NCI-H526 treated with DMSO at 0.1 percent for 48 hours (cell line): ENCODE measurements at places on chromosomes 13 and 19.
A peak's percentile ranks its signal among the peaks of the same experiment; 100 is the strongest.

- no peak for DNase-seq
Measured at GRCh38 chr13:51945149-51945548, 66.1 kb downstream of the ATP7B start.

GRCh38 chr13:105565136-105565727, 970.2 kb downstream of the EFNB2 start:
- DNase-seq: no peak

- peak; percentile 61 for DNase-seq
Measured at GRCh38 chr19:49502866-49503581, 6.8 kb downstream of the RPS11 start.

- no peak for DNase-seq
Measured at GRCh38 chr19:23241419-23241818, 8.8 kb downstream of the ZNF724 start.

DNA sequence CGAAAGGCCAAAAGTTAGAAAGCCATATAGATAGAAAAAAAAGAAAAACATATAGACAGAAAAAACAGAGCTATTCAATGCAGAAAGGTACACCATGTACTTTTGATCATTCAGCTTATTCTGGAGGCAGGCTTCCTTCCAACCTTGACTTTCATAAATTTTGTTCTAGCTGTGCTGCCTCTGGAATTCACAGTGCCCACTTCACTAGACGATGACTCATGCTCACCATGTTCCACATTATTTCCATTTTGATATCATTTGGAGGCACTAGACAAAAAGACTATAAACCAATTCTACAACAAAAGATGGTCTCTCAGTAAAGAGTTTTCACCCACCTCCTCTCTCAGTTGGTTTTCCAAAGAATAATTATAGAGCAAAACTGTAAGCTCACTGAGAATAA, 229.0 kb upstream of the IPO5 start:
- no peak for DNase-seq

DNA sequence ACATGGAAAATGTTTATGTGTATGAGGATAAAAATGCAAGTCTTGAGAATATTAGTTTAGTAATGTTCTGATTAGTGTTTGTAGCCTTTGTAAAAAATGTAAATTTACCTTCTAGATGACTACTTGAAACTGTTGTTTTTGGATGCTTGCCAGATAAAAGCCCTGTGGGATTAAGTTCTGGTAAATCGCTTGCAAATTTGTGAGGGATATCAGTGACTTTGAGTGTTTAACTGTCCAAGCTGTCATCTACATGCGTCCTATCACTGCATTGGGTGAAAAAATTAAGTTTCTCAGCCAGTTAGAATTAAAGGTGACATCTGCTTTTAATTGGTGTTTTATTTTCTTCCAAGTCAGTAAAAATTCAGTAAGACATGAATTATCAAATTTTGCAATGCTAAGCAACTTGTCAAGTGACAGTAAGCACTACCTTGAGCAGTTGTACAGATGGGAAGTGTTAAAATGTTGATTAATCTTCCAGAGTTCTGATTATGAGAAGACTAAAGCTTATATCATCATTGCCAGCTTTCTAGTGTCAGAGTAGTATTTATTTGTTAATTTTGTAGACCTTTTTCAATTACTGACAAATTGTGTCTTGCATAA, 88.0 kb downstream of the PCCA start:
- DNase-seq: no peak

DNA sequence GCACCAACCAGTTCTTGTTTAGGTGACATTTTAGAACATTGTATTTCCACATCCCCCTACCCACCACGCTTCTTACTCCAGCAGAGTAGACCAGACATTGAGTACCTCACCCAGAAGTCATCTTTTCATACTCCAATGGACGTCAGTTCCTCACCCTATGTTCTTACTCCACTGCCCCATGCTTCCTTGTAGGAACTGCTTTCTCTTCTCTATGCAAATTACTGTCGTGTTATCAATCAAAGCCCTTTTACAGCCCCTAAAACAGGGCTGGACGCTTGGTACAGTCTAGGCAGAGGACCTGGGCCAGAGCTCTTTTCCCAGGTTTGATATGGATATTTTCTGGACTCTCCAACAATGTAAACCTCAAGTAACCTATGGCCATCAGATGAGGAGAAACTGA, 58.2 kb downstream of the USP12 start:
- no peak for DNase-seq

DNA sequence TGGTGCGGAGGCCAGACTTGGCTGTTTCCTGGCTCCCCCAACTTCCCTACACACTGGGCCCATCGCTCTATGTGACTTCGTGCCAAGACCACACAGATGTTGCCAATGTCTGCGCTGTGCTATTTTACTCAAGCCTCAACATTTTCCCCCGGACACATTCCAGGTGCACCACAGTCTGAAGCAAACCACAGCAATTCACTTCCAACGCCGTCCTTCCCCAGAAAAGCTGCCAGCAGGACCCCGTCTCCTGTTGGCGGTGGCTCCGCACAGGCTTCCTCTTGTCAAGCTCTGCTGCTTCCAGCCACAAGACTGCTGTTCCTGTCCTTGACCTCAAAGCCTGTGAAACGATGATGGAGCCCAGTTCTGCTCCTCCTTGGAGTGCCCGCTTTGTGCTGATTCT, 100.7 kb downstream of the CRYL1 start:
- DNase-seq: no peak

- DNase-seq: peak; percentile 38
Measured at GRCh38 chr13:114110091-114110829, 22.2 kb downstream of the RASA3 start.

- no peak for DNase-seq
Measured at GRCh38 chr13:92842145-92842544, 384.5 kb upstream of the GPC6 start.

DNA sequence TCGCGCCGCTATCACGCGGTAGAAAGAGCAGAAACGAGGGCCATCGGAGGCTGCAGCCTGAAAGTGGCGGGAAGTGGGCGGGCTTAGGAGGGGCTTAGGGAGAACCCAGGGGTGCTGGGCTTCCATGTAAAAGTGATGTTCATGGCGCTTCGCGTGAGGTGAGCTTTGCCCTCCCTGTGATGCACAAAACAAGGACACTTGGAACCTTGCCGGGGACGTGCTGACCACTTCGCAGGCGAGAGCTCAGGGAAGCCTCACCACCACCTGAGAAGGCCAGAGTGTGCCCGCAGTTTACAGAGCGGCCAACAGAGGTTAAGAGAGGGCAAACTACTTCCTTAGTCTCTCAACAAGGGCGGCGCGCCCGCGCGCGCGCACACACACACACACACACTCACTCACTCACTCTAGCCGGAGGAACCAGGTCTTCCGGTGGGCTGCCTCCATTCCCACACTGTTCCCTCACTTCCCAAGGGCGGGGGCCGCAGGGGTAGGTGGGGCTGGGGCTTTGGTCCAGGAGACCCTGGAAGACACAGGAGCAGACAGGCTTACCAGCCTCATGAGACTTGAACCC, 651 bp downstream of the GAPDHS start:
- DNase-seq: no peak

DNA sequence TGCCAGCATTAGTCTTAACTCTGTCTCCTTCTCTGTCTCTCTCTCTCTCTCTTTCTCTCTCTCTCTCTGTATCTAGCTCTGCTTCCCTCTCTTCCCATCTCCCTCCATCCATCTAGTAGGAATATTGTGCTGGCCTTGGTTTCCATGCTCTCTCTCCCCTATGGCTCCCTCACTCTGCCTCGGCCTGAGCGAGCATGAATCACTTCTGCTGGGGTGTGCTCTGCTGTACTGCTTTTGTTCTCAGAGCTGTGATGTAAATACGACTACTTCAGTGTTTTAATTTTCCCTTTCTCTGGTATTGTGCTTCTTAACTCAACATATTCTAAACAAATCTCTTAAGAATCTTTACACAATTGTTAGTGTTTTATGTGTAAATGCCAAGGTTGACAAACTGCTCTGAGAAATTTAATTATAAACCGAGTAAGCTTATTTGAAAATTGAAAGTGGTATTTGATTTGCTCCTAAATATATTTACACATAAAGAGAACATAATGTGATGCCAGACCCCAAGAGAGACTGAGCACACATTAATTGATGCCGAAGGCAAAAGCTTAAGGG, 211.5 kb upstream of the KL start:
- DNase-seq: no peak

GRCh38 chr19:33460221-33460908, 61.2 kb downstream of the PEPD start:
- no peak for DNase-seq

DNA sequence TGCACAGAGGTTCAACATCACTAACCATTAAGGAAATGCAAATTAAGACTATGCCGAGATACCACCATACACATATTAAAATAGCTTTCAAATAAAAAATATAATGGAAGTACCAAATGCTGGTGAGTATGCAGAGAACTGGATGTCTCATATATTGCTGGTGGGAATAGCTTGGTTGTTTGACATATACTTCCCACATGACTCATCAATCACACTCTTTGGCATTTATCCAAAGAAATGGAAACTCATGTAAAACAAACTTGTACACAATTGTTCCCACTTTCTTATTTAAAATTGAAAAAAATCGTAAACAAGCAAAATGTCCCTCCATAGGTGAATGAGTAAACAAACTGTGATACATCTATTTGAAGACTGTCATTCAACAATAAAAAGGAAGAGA, 982.6 kb upstream of the ATXN8OS start:
- no peak for DNase-seq

DNA sequence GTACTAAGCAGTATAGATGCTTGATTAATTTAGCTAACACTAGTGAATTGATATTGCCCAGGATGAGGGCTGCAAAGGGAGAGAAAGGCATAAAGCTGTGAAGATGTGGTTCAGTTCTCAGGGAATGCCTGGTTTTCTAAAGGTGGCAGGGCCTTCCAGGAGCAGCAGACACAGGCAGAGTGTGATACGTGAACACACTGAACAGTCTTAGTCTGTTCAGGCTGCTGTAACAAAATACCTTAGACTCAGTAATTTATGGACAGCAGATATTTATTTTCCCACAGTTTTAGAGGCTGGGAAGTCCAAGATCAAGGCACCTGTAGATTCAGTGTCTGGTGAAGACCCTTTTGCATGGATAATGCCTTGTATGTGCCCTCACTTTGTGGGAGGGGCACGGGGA, 8.7 kb upstream of the SPATA13 start:
- DNase-seq: no peak

- DNase-seq: no peak
Measured at GRCh38 chr19:45512881-45513483, 5.7 kb downstream of the VASP start.

DNA sequence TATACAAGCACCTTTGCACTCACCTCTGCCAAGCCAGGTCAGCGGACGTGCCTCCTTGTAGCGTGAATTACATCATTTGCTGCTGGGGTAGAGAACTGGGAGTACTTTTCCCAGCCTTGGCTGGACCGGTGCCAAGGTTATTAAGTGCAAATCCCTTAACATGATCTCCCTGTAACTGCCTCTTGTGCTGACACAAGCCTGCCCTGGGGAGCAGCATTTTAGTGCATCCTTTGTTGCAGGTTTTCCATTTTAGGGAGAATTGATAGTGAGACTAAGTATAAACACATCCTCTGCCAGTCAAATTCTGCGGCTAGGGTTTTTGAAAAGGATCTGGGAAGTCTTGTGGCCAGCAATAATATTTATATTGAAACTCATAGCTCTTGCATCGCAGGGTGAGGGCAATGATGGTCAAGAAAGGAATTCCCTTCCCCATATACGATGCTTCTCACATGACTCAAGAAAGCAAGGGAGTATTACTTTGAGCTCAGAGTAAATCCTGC, 32.7 kb upstream of the DCLK1 start:
- DNase-seq: peak; percentile 76

GRCh38 chr19:33697766-33698165, 76.0 kb downstream of the CHST8 start:
- DNase-seq: no peak

- no peak for DNase-seq
Measured at GRCh38 chr19:49186108-49186507, 28.5 kb downstream of the TRPM4 start.

DNA sequence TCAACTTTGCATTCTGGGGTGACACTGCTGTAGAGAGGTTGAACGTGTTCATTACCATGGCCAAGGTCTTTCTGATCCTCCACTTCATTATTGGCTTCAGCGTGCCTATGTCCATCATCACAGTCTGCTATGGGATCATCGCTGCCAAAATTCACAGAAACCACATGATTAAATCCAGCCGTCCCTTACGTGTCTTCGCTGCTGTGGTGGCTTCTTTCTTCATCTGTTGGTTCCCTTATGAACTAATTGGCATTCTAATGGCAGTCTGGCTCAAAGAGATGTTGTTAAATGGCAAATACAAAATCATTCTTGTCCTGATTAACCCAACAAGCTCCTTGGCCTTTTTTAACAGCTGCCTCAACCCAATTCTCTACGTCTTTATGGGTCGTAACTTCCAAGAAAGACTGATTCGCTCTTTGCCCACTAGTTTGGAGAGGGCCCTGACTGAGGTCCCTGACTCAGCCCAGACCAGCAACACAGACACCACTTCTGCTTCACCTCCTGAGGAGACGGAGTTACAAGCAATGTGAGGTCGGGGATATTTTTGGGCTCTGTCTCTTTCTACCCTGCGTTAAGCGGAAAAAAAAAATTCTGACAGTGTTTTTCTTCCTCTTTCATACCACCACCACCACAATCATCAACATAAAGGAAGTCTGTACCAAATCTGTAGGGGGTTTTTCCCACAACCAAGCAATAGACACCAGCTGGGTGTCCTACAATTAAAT, 29.5 kb downstream of the FPR3 start:
- no peak for DNase-seq

- DNase-seq: no peak
Measured at GRCh38 chr19:18520848-18521691, 800 bp downstream of the ELL start.

GRCh38 chr19:3249408-3249807, 24.9 kb downstream of the CELF5 start:
- DNase-seq: no peak

DNA sequence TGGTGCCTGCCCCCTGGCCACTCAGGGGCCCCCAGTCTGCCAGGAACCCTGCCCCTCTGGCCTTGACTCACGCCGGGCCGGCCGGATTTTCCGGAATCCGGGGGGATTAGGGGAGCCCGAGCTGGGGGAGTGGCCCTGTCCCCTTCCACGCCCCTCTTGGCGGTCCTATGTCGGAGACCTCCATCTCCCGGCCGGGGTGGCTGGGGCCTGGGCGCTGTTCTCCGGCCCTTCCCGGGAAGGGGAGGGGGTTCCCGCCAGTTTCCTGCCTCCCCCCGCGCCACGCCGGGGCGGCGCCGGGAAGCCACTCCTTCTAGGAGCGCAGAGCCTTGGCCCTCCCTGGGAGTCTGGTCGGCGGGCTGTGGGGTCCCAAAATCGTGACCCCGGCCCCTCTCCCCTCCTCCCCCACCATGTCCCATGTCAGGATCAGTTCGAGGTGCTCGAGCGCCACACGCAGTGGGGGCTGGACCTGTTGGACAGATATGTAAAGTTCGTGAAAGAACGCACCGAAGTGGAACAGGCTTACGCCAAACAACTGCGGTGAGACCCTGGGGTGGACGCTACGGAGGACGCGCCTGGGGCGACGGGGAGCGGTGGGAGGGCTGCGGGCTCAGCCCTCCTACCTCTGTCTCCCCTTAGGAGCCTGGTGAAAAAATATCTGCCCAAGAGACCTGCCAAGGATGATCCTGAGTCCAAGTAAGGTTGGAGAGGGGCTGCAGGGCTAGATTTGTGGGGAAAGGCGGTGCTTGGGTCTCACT, 1.3 kb downstream of the TRIP10 start:
- no peak for DNase-seq

GRCh38 chr13:43546816-43547215, 240.0 kb downstream of the ENOX1 start:
- DNase-seq: no peak
